ENCODE measurements at places on chromosomes 3 and 15.

DNA sequence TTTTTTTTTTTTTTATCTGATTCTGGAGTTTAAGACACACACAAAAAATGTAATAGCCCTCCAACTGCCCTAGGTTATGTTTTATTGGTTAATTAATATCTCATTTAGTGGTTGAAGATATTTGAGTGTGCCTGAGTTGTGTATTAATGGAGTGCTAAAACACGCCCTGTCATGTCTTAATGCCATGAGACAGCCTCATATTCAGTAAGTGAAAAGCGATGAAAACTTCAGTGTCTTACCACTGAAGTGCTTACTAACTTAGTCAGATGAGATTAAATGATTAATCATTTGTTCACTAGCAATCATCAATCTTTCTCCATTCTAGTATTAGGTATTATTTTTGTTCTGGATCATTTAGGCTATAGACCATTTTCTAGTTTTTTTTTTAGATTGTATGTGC is 544.7 kb upstream of the ROBO2 start:
- no peak for DNase-seq

- no peak for DNase-seq
Measured at GRCh38 chr15:96804754-96805153, 474.3 kb downstream of the NR2F2 start.

DNA sequence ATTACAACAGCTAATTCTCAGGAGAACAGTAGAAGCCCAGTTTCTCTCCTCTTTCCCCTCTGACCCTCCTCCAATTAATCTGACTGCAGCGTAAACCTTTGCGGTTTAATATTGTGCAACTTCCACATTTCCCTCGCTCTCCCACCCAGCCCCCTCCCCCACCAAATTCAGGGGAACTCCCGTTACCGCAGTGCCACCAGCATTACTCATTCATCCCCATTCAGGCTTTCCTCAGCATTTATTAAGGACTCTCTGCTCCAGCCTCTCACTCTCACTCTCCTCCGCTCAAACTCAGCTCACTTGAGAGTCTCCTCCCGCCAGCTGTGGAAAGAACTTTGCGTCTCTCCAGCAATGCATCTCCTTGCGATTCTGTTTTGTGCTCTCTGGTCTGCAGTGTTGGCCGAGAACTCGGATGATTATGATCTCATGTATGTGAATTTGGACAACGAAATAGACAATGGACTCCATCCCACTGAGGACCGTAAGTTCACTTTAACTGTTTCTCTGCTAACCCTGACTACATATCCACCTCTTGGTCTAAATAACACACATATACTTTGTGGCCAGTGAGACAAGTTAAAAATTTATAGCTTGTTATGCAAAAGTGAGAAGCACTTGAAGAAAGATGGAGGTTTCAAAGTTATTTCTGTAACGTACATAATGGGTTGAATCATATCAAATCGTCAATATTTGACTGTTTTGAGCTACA is at the start of gene PTX3:
PTX3 (plus strand) TSS at position 268 of the 709 bp plus-strand sequence; CDS start at position 352, 84 bp downstream.
- no peak for DNase-seq

DNA sequence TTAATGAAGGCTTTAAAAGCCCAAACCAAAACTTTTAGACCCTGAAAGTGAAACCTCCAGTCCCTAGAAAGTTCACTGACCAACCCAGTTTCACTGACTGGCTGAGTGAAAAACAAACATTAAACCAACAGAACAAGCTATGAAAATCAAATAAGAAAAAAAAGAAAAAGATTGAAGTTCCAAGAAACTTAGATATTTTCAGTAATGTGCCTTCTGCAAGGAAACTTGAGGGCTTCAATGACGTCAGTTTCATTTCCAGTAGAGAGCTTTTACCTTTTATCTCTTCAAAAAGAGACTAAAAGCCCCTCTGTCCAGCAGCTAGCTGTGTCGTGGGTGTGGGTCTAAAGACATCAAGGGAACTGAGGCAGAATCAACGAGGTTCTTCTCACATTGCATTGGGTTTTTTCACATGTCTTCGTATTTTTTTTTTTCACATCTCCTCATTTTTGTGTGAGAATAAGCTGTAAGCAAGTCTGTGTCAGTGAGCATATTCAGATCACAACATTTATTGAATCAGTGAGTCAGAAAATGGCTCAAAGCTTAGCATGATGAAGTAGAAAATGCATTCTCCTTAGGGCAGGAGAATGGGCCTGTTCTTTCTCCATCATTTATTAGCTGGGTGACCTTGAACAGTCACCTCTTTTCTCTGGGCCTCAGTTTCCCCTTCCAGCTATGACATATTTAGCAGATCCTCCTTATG is 54.8 kb upstream of the BCL6 start:
- DNase-seq: no peak

DNA sequence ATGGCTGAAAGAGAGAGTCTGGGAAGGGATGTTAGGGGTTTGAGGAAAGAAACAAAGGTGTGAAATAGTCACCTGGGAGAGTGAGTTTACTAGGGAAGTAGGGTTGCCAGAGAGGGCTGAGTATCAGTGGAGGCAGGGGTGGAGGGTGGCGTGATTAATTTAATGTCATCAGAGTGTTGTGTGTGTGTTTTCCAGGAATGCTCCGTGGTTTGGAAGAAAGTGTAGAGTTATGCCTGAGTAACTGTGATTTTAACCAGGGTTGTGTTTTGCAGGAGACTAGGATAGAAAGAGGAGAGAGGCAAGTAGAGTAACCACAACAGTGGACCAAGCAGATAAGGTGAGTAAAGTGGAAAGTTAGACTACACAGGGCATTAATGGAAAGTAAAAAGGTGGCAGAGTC is 27.2 kb downstream of the PLD1 start:
- DNase-seq: no peak

DNA sequence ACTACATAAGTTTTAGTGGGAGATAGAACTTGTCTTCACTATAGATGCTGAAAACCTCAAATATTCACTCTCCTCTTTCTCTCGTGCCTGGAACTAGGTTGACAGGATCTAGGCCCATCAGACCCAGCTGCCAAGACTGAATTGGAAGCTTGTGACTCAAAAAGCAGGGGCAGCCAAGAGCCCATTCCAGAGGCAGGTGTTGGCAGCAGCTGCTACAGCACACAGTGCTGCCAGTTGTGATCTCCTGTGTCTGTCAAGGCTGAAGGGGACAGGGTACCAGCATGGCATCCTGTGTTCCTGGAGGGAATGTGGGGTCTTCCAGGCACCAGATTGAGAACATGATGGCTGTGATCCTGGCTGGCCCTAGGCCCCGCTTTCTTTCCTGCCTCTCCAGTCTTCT is 92.5 kb upstream of the MB21D2 start:
- no peak for DNase-seq

- DNase-seq: no peak
Measured at GRCh38 chr3:177443469-177443868, 246.2 kb upstream of the TBL1XR1 start.

GRCh38 chr3:192847941-192848340 is 69.7 kb downstream of the MB21D2 start:
- no peak for DNase-seq

DNA sequence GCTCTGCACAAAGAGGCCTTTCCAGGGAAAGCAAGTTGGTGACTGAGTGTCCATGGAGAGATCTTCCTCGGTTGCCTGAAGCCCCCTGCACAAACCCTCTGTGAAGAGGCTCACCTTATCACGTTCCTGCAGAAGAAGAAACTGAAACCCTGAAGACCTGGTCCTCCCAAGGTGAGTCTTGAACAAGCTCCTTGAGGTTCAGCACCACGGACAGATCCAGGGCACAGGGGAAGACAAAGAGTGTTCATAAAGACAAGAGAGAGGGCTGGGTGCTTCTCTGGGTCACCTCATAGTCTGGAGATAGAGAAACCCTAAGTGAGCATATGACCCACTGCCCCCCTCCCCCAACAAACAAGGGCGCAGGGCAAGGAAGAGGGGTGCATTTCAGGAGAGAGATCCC is 21.7 kb upstream of the TBC1D21 start:
- no peak for DNase-seq
